ENCODE measurements at places on chromosomes 1 and 21.

GRCh38 chr1:184553845-184554244 is 167.0 kb downstream of the C1orf21 start:
- no peak for ATAC-seq

DNA sequence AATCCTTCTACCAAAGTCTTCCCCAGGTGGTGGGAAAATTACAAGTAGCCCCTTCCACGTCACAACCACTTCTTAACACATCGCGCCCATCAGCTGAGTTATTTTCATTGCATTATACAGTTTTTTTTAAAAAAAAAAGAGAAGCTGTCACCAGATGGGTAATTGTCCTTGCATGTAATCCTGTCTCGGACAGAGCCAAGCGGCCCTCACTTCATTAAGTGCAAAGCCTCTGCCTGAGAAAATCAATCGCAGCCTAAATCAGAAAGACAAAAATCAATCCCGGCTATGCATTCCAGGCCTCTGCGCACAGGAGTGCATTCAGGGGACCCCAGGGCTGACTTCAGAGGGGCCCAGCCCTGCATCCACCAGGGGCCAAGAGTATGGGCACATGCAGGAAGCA is 538.9 kb downstream of the NPHP4 start:
- no peak for ATAC-seq

GRCh38 chr21:34771512-34772028 is 102.8 kb downstream of the CLIC6 start:
- ATAC-seq: no peak

GRCh38 chr1:39802496-39803260 is 14.0 kb upstream of the BMP8B start:
- no peak for ATAC-seq

DNA sequence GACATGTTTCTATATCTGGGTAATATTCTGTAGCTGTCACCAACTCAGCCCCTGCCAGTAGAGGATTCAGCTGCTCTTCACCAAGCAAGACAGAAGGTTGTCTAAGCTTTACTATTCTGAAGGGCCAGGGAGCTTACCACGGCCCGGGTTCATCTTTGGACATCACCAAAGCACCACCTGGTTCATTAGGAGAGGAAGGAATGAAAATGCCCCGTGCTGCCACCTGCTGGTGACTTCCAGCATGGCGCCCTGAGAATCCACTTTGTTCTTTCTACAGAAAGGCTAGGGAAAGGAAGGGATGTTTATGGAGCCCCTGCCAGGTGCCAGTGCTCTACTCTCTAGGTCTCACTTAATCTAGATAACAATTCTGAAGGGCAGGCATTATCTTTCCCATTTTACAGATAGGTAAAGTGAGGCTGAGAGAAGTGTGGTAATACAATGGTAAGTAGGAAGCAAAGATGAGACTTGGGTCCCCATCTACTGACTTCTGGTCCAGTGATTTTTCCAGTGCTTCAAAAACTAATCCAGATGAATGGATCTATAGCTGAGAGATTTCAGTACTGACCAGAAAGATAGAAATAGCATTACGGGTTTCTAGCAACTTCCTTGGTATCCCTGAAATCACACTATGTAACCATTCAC is 79.5 kb downstream of the BEND5 start:
- peak; percentile 81 for ATAC-seq

DNA sequence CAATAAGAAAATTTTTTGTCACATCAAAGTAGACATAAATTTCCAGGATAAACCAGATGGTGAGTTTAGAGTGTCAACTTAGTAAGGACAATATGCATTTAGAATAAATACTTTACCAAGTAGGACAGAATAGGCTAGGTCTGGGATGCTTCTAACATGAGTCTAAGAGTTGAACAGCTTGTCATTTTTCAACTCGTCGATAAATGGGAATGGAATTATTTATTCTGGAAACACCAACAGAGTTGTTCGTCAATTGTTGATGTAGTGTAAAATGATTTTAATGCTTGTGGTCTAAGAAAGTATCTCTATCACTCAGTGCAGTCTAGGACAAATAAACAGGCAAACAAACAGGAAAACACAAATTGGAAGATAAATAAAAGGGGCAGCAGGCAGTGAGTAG is 358.4 kb upstream of the ST6GALNAC5 start:
- no peak for ATAC-seq

DNA sequence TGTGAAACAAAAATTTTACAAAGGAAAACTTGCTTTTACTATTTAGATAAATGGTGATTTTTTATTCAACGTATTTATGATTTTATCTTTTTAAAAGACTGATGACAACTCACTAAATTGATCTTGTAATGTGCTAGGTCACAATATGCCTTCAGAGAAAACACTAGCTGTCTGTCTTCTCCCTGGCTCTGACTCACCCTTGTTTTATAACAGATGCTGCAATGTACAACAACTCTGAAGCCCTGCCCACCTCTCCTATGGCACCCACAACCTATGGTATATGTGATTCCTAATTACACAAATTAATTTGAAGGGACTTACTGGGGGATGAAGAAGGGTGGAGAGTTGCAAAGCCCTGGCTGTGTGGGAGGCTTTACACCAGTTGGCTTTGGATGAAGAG is 24.7 kb upstream of the HSD17B7 start:
- no peak for ATAC-seq

DNA sequence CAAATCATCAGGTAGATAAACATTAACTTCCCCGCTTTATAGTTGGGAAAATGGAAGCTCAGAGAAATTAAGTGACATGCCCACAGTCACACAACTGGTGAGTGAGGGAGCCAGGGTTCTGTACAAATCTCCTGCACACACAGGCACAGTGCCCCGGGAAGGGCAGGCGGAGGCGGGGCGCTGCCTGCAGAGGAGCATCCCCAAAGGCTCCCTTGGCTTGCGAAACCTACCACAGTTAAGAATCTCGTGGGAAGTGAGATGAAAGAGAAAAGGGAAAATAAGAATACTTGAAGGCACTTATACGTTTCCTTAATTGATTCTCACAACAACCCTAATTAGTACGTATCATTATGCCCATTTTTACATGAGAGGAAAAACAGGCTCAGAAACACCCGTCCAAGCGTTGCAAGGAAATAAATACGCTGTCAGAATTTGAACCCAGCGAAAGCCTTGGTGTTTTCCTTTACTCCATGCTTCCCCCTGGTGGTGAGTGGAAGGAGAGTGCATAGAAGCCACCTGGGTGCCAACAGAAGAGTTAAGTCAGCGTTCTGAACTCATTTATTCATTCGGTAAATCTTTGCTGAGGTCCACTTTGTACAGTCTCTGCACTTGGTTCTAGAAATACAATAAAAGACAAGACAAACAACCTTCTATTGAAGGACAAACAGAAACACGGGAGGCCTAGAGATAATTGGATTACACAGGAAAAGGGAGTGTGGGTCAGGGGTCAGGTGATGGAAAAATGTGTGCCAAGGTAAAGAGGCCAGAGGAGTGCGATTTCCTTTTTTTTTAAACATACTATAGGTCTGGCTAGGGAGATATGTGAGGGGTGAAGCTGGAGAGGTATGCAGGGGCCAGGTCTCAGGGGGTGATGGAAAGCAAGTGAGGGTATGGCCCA is 28.4 kb downstream of the ACP6 start:
- peak; percentile 76 for ATAC-seq

GRCh38 chr1:59680044-59680443 is 134.7 kb upstream of the HOOK1 start:
- no peak for ATAC-seq

DNA sequence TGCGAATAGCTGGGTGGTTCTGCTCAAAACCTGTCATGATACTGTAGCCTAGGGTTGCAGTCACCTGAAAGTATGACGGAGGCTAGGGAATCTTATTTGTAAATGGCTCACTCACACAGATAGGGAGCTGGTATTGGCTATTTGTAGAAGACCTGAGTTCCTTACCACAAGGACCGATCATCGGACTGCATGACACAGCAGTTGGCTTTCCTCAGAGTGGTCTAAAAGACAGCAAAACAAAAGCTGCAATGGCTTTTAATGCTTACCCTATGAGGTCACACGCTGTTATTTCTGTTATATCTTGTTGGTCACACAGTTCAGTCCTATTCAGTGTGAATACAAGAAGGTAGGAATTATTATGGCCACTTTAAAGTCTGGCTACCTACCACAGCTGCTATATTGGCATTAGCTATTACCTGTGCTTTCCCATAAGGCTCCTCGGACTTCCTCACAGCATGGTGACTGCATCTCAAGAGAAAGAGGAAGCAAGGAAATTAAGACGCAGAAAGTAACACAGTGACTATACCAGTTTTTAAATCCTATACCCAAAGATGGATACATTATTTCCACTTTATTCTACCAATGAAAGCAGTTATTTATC is 68.4 kb upstream of the LRRC7 start:
- no peak for ATAC-seq

DNA sequence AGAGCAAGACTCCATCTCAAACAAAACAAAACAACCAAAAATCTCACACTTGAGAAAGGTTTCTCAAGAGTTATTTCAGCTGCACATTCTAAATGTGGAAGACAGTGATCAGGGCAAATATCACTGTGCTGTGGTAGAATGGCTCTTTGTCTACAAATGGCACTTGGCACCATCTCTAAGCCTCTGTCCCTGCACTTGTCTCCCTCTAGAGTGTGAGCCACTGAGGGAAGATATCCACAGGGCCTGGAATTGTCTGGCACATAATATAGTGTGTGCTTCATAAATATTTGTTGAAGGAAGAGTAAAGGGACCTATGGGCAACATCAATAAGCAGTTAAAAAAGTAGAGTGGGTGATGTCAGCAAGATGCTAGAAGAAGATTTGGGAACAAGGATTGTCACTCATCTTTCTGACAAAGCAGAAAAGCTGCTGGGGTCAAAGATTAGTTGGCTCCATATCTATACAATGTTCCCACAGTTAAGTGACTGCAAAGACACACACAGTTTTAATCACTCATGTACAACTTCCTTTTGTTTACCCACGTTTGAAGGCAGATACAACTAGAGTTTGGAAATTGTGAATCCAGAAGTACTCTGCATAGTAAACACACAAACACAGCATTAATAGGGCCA is 19.1 kb downstream of the CD101 start:
- no peak for ATAC-seq

DNA sequence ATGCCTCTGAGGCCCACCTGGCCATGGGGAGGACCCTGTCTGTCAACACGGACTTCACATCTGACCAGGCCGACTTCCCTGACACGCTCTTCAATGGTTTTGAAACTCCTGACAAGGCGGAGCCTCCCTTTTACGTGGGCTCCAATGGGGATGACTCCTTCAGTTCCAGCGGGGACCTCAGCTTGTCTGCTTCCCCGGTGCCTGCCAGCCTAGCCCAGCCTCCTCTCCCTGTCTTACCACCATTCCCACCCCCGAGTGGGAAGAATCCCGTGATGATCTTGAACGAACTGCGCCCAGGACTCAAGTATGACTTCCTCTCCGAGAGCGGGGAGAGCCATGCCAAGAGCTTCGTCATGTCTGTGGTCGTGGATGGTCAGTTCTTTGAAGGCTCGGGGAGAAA is 101.8 kb downstream of the ADARB1 start:
- no peak for ATAC-seq

DNA sequence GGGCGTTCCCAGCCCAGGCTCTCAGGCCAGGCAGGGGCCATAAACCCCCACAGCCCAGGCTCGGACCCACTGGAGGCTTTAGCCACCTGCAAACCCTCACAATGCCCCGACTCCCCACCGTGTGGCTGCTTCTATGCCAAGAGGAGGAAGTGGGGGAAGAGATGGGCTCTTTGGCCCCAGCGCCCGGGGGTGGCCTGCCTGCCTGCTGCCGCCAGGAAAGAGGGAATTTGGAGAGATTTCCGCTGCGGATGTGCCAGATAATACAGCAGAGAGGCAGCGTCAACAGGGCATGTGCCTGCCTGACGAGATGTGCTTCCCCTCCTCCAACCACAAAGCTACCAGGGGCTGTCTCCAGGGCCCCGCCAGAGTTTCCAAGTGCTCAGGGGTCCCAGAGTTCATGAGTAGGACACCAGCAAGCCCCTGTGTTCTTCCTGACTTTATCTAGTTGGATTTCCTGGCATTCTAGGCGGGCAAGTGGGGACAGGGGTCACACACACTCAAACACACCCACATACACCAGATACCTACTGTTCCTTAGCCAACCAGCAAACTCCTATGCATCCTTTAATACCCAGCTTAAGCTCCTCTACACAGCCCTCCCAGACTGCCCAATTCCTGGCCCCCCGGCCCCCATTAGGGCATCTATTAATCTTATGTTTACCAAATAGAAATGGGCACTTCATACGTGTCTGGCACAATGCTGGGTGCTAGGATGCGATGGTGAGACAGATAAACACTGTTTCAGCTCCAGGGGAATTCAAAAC is 14.1 kb downstream of the EPHA2 start:
- peak; percentile 8 for ATAC-seq

GRCh38 chr1:240888039-240888786 is 276.3 kb upstream of the GREM2 start:
- ATAC-seq: peak; percentile 70

DNA sequence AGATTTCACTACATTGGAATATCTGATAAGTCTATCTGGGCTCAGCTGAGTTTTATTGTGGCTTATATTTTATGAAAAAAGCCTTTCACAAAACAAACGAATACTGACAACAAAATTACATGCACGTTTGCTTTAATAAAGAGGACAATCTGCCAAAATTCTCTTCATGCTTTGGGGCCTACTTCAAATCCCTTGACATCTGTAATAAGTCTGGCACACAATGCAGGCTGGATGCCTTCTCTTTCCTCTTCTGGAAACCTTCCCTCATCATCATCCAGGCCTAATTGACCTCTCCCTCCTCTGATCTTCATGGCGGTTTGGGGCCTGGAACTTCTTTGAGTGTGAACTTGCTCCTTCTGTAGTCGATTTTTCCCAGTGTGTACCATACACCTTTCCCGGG is 70.3 kb downstream of the MAP10 start:
- ATAC-seq: no peak

DNA sequence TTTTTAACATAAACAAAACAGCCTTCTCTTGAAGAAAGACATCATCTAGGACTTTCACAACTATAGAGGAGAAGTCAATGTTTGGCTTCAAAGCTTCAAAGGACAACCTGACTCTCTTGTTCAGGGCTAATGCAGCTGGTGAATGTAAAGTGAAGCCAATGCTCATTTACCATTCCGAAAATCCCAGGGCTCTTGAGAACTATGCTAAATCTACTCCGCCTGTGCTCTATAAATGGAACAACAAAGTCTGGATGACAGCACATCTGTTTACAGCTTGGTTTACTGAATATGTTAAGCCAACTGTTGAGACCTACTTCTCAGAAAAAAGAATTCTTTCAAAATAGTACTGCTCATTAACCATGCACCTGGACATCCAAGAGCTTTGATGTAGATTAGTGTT is 259.8 kb upstream of the NR5A2 start:
- ATAC-seq: no peak

- no peak for ATAC-seq
These were observed 118.6 kb downstream of the LRIG2 start for GRCh38 chr1:113191579-113192076.

GRCh38 chr1:154742606-154743005 is 127.5 kb downstream of the KCNN3 start:
- no peak for ATAC-seq

GRCh38 chr1:235102993-235103411 is 25.6 kb downstream of the TOMM20 start:
- no peak for ATAC-seq

GRCh38 chr1:61925591-61926298 is 183.5 kb downstream of the PATJ start:
- no peak for ATAC-seq
